Stimulated activated CD8-positive, alpha-beta memory T cell treated with anti-CD3 and anti-CD28 coated beads, Interleukin-7, amount 100 ng/mL, for 1 hour (primary cell): ENCODE measurements at places on chromosomes 7 and 10.

- no peak for DNase-seq
Measured at GRCh38 chr7:157397731-157398691, 61.2 kb downstream of the DNAJB6 start.

- DNase-seq = no peak
Measured at GRCh38 chr10:1499359-1499957, 237.9 kb downstream of the ADARB2 start.

DNA sequence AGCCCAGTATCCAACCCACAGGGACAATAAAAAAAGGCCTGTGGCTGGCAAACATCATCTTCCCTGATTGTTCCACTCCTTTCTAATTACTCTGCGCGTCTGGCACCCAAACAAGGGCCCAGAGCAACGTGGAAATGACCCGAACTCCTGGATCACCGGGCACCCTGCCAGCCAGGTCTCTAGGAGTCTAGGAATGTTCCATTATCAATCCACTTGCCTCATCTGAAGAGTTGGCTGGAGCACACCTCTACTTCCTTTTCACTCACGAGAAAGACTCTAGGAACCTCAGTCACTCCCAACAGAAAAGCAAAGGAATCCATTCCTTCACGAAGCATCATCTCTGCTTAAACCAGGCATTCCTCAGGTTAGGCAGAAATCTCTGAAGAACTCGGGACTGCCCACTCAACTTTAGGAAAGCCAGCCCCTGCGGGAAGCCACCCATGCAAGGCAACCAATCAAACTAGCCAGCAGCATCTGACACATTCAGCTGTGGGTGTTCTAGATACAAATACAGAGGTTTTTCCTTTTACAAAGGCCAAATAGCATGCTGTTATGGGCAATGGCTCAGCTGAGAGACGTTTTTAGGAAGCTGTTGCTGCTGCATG lies 37.7 kb downstream of the ATXN7L1 start:
- DNase-seq = no peak

DNA sequence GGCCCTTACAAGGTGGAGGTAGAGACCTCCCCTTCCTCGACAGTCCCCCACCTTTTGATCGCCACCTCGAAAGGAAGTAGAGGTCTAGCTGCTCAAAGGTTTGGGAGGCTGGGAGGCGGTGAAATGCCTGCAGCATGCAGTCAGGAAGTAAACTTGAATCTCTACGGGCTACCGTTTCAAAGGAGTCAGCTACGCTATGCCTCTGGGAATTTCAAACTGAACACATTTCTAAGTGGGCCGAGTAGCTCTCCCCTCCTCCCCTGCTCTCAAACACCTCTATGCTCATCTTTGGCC lies 68.0 kb downstream of the CXCL12 start:
- DNase-seq = no peak

DNA sequence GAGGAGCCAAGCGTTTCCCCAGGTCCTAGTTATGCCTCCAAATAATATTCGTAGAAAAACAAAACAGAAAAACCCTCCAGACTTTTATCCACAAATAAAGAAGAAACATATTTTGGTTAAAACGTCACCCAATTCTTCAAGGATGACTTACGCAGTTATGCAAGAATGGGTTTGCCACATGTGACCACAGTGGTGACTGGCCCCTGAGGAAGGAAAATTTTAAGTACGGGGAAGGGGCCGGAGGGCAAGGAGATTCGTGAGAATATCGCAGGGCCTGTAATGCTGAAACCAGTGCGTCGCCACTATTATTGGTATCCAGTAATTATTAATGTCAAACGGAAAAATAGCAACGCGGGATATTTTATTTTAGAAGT lies 537 bp upstream of the MRPS24 start:
- DNase-seq = no peak

GRCh38 chr10:15897287-15897686 lies 37.0 kb upstream of the MINDY3 start:
- no peak for DNase-seq

- DNase-seq = no peak
Measured at GRCh38 chr10:116792817-116793216, 50.5 kb upstream of the HSPA12A start.

- DNase-seq = no peak
Measured at GRCh38 chr7:66776800-66777442, 36.4 kb downstream of the RABGEF1 start.

GRCh38 chr10:73368238-73368637 lies 9.6 kb upstream of the CFAP70 start:
- DNase-seq = no peak

GRCh38 chr10:61399406-61399805 lies 53.8 kb downstream of the TMEM26 start:
- no peak for DNase-seq

GRCh38 chr10:5583525-5584175 lies 58.9 kb downstream of the CALML3 start:
- DNase-seq = no peak

GRCh38 chr10:73058057-73058591 lies 38.5 kb downstream of the P4HA1 start:
- DNase-seq = no peak

GRCh38 chr7:154906201-154906600 lies 96.7 kb downstream of the PAXIP1 start:
- DNase-seq = no peak

DNA sequence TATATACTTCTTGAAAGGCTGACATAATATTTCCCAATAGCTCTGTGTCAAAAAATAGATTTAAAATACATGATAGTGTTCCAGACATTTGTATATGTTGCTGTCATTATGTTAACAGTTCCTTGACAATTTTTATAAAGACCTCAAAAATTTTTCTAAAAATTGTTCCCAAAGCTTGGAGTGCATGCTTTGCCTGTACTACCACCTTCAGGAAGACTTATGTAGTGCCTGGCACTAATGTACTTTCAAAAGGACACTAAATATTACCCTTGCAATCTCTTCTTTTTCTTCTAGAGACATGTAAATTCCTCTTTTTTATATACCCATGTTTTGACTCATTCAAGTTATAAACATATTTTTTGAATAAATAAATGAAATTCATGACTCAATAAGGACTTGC lies 48.0 kb upstream of the SP8 start:
- no peak for DNase-seq

- DNase-seq = no peak
Measured at GRCh38 chr7:116955340-116955739, 2.0 kb downstream of the ST7 start.

GRCh38 chr7:140122965-140123364 lies 53.8 kb downstream of the KDM7A start:
- DNase-seq = no peak

DNA sequence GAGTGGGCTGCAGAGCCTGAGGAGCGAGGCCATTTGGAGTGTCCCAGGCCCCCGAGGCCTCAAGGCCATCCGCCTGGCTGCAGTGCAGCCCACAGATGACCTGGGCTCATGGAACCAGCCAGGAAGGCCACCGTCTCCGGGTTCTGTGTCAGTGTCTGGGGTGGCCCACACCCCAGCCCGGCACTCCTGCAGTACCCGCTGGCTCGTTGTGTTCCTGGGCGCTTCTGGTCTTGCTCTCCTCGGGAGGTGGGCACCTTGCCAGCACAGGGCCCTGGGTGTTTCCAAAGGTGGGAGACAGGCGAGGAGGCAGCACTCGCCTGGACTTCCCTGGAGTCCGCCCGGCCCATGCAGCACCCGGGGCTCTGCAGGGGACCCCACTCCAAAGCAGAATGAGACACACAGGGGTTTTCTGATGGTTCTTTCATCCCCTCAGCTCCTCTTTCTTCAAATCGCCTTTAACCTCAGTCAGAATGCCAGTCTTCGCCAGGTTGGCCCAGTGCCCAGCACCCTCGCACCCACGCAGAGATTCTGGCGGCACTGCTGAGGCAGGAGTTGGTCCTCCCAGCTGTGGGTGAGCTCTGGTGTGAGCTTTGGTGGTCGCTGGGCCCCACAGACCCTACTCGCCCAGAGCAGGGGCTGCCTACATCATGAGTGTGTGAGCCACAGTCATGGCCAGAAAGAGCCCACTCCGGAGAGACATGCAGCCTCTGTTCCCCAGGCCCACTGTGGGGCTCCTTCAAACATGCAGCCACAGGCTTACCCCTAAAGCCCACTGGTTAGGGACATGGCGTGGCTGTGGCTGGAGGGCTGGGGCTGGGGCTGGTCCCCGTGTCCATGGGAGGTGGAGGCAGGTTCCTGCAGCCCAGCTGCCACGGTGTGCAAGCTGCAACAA lies 155.7 kb downstream of the EBF3 start:
- no peak for DNase-seq

DNA sequence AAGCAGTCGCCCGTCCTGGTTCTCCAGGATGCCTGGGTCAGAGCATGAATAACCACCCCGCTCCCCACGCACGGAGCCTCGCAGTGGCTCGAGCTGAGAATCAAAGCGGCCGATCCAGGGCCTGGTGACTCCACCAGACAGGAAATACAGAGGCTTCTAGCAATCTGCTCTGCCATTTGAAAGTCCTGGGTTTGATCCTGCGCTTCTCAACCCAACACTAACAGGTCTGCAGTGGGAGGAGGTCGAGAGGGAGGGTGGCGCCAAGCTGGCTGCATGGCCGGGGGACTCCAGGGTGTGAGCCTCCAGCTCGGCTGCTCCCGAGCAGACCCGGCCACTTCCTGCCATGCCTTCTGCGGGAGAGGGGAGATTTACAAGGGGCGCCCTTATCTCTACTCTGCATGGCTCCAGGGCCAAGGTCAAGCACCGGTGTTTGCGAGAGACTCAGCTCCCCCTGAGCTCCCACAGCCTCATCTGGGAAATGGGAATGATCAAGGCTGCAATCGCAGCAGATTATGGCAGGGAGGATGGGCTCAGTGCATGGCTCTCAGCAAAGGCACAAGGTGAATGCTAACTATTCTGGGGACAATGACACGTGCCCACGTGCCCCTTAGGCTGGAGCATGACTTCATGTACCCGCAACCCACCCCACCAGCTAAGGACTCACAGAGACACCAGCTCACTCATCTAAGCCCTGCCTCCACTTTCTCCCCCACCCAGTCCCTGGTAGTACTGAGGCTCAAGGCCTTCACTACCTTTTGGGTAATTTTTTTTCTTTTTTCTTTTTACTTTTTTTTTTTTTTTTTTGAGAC lies 73.9 kb upstream of the TNRC18 start:
- no peak for DNase-seq

DNA sequence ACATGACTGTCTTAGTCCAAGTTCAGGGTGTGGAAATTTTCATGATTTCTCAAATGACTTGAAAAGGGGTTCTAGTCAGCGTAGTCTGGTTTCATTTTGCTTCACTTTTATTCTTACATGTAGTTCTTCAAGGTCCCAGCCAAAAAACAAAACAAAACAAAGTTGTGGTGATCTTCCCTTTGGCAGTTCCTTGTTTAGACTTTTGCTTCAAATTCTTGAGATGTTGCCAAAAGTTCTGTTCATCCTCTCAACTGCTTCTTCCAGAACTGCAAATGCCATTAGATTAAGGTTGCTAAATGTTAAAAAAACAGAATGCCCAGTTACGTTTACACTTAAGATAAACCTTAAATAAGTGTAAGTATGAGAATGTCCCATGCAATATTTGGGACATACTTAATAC lies 370.8 kb upstream of the LRRTM3 start:
- DNase-seq = no peak

- DNase-seq = no peak
Measured at GRCh38 chr10:100519311-100520051, at the start of gene SEC31B. Gene SEC31B, minus strand, starts transcription at chr10:100519861. Its CDS starts 2,909 bp downstream, at chr10:100516952.

- no peak for DNase-seq
Measured at GRCh38 chr10:93071674-93072224, 1.9 kb upstream of the CYP26A1 start.
